ENCODE measurements at places on chromosomes 2 and 18. TPM values are rescaled to one million over a fixed set of nuclear protein-coding genes. Genes with fewer than 3 reads are reported as not detected.

GAL3ST2 gene
- 0.41 TPM for total RNA-seq

- no peak for DNase-seq
Observed at GRCh38 chr2:23698721-23699579, 228.0 kb downstream of the ATAD2B start.

- no peak for DNase-seq
Observed at GRCh38 chr2:60413069-60413813, 140.2 kb downstream of the BCL11A start.

GRCh38 chr2:201403880-201404279 lies 46.7 kb upstream of the FLACC1 start:
- DNase-seq: no peak

TNFAIP6 gene
- total RNA-seq: 0.41 TPM

- DNase-seq: no peak
Observed at GRCh38 chr2:43798300-43798699, 24.5 kb downstream of the DYNC2LI1 start.

GRCh38 chr2:5410991-5411700 lies 281.0 kb upstream of the SOX11 start:
- no peak for DNase-seq

MYO7B gene
- under 0.01 TPM for total RNA-seq

TRPM8 gene
- 0.41 TPM for total RNA-seq

- peak; percentile 37 for DNase-seq
Observed at GRCh38 chr18:76524900-76525698, 30.1 kb upstream of the ZNF516 start.

DNA sequence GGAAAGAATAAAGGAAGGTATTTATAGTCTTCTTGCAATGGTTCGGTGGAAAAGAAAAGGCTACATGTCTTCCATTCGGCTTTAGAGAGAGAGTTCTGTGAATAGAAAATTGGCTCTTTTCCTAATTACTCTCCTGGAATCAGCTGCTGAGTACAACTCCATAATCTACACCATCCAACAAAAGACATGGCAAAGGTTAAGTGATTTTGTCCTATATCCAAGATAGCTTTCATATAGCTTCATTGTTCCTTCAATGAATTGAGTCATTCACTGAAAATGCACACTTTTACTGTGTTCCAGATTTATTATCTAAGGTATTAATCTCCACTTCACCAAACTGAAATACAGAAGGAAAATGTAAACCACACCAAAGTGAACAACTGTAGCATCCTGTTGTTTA lies 514.5 kb downstream of the LRRTM4 start:
- DNase-seq: no peak

DNA sequence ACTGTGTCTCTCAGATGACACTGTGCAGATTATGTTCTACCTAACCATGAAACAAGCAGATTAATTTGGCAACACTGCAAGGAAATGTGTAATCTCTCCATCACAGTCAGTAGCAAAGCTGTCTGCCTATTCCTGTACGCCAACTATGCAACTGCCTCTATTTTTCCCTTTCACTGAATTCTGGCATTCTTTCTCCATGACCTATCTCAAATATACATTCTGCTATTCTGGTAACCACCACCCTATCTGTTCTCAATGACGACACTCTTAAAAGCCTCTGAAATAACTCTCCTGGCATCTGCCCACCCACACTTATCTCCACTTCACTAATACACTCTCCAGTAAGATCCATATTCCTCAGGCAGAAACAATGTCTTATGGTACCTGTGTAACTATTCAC lies 78.7 kb downstream of the ABCA12 start:
- DNase-seq: no peak

FTCDNL1 gene
- total RNA-seq: 2.0 TPM

DNA sequence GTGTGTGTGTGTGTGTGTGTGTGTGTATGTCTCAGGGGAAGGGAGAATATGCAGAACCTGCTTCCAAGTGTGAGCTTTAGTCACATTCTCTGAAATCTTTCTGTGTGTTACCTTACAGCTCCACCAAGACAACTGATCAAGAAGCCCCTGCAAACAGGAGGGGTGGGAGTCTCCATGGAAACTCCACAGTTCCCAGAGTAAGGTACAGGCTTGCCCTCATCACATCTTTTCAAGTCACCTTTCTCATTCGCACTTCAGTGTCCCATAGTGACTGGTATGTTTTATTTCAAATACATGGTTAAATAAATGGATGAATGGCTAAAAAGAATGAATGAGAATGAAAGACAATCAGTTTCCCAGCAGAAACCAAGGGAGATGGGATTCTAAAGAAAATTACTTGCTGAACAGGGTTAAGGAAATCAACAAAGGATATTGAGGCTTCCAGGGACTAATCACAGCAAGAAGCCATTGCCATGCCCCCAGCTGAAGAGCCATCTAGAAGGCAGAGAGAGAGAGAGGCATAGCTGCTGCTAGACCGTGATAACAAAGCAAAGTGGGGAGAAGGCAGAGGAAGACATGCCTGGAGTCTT lies 987.2 kb upstream of the CELF4 start:
- no peak for DNase-seq

DNA sequence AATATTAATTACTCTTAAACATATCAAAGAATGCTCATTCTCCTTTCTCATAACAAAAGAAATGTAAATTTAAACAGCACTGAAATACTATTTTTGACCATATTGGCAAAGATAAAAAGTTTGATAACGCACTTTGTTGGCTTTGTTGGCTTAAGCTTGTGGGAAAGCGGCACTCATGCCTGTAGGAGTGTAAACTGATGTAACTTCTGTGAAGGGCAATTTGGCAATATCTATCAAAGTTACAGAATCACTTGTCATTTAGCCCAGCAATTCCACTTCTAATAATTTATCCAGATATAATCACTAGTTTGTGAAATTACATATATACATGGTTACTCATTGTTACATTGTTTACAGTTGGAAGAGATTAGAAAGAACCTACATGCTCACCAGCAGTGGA lies 311.8 kb upstream of the STON1 start:
- no peak for DNase-seq

- DNase-seq: no peak
Observed at GRCh38 chr2:81389203-81389602, 1084.7 kb upstream of the LRRTM1 start.

DNA sequence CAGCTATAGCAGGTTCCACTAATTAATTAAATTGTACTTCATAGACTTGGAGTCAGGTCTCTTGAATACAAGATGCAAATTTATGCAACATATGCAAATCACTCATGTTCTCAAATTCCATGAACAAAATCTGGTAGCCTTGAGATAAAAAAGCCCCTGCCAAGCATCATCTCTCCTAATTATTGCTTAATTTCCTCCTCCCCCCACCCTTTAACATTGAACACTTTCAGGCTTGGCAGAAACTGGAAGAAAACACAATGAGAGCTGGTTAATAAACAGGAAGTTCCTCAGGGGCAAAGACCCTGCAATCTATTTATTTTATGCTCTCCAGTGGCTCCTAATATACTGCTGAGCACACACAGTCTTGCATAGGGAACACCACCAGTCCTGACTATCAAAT lies 35.6 kb upstream of the ACVR1 start:
- DNase-seq: no peak

COL4A4 gene
- total RNA-seq: 0.41 TPM

GRCh38 chr2:219073413-219074129 lies 12.8 kb upstream of the IHH start:
- DNase-seq: no peak

- DNase-seq: no peak
Observed at GRCh38 chr2:126467367-126468054, 188.4 kb upstream of the GYPC start.

PDE11A gene
- 1.2 TPM for total RNA-seq

THSD7B gene
- 13.9 TPM for total RNA-seq

GRCh38 chr2:23801396-23801795 lies 125.5 kb downstream of the ATAD2B start:
- DNase-seq: no peak

TUBA3D gene
- not detected for total RNA-seq

DNA sequence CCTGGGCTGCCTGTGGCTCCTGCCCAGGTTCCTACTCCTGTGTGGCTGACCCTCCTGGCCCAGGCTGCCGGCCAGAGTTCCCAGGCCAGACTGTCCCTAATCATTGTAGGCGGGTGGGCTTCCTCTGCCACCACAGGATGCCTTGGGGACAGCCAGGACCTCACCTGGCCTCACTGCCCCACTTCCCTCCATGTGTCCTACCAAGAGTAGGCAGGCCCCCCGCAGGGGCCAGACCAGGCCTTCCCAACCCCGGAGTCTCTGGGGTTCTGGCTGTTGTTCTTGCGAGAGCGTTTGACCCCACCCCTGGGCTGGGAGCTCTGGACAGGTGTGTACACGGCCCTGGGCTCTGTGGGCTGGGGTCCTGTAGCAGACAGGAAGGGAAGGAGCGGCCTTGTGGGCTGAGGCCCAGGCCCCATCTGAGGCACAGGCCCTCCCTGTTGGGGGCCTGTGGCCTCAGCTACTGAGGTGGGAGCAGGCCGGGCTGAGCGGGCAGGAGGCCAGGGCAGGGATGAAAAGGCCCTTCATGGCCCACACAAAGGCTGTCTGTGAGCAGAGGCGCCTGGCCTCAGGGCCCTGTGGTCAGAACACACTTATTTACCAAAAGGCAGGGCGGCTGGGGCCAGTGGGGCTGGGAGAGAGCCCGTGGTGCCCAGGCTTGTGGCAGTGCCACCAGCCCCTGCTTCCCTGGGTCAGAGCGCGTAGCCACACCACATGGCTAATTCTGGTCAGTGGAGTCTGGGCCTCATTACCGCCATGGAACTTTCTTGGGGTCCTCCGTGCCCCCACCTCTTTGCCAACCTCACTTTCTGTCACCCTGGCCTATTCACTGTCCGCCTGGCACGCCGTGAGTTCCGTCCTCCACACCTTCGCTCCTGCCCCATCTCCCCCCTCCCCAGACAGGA lies 2.0 kb downstream of the SNORC start:
- peak; percentile 72 for DNase-seq

CRYGC gene
- total RNA-seq: not detected

KRCC1 gene
- 17.1 TPM for total RNA-seq

DNA sequence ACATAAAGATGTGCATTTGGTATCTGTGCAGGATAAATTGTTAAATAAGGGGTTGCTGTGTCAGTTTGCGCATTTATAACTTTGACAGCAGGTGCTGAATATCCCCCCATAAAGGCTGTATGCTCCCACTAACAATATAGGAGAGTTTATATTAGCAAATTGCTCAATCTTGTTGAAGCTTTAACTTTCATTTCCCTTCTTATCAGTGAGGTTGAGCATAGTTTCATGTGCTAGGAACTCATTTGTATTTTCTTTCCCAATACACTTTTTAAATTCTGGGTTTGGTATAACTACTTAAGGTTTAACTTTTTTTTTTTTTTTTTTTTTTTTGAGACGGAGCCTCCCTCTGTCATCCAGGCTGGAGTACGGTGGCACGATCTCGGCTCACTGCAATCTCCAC lies 89.0 kb downstream of the FAM117B start:
- DNase-seq: no peak

DNA sequence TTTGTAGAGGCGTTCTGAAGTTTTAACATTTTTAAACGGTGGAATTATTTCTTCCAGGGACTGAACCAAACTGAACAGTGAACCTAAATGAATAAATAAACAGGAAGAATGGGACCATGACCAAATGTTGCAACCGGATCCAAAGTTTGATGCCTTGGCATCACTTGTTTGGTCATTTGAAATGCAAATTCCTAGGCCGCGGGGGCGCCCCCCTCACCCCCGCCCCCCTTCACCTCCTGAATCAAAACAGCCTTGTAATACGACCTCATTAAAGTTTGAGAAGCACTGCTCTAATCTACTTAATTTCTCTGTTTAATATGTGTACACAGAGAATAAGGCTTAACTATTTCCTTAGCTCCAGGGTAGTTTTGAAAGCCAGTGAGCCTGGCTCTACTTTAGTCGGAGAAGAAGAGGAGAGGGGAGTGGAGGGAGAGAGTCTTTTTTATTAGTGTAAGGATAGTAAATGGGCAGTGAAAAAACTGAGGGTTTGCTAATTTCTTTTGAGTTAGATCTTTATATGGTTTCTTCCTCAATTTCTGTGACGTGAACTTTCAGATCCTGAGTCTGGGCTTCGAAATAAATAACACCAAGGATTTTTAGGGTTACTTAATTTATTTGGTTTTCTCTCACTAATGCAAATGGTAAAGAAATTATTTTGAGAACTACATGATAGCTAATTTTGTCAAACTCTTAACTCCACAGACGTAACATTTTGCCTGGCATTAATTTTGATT lies 5.7 kb downstream of the C2orf80 start:
- DNase-seq: no peak

GRCh38 chr18:44969214-44969795 lies 288.6 kb downstream of the SETBP1 start:
- no peak for DNase-seq

GRCh38 chr2:37781028-37781427 lies 109.6 kb upstream of the CDC42EP3 start:
- DNase-seq: no peak

BCL2 gene
- 17.9 TPM for total RNA-seq

LYPD6B gene
- 4.5 TPM for total RNA-seq

PLCL1 gene
- total RNA-seq: 32.6 TPM

DNA sequence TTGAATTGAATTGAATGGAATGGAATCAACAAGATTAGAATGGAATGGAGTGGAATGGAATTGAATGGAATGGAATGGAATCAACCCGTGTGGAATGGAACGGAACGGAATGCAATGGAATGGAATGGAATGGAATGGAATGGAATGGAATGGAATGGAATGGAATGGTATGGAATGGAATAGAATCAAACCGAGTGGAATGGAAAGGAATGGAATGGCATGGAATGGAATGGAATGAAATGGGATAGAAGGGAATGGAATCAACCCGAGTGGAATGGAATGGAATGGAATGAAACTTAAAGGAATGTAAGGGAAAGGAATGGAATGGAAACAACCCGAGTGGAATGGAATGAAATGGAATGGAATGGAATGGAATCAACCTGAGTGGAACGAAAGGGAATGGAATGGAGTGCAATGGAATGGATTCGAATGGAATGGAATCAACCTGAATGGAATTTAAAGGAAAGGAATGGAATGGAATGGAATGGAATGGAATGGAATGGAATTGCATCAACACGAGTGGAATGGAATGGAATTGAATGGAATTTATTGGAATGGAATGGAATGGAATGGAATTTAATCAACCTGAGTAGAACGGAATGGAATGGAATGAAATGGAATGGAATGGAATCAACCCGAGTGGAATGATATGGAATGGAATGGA lies 1146.6 kb downstream of the RPIA start:
- no peak for DNase-seq

LYPD6 gene
- 9.4 TPM for total RNA-seq
